Inflammatory macrophage (primary cell): ENCODE measurements at places on chromosomes 6 and 20.

DNA sequence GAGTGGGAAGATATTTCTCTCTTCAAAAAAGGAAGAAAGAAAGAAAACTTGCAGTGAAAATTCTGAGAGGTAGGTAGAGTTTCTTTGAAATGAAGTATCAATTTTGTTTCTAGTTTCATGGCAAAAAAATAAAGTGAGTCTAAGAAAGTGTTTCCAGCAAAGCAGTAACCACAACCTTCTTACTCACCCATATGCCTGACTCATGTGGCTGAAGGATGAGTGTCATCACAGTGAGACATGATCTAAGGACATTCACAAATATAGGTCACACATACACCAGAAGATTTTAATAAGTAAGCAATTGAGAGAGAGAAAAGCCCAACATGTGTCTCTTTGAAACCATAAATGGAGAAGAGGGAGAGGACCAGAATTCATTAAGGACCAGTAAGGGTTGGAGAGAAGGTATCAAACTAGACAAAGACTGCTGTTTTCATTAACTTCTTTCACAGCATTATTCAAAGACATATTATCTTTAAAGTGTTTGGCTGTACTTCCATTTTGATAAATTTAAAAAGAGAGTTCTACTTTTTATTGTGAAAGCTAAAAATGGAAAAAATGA is 169.5 kb downstream of the FRK start:
- no peak for DNase-seq

- no peak for DNase-seq
These were observed 148.2 kb downstream of the TRMT11 start for GRCh38 chr6:126134491-126134890.

GRCh38 chr6:56690519-56691285 is 48.0 kb upstream of the DST start:
- DNase-seq, result peak; percentile 52

DNA sequence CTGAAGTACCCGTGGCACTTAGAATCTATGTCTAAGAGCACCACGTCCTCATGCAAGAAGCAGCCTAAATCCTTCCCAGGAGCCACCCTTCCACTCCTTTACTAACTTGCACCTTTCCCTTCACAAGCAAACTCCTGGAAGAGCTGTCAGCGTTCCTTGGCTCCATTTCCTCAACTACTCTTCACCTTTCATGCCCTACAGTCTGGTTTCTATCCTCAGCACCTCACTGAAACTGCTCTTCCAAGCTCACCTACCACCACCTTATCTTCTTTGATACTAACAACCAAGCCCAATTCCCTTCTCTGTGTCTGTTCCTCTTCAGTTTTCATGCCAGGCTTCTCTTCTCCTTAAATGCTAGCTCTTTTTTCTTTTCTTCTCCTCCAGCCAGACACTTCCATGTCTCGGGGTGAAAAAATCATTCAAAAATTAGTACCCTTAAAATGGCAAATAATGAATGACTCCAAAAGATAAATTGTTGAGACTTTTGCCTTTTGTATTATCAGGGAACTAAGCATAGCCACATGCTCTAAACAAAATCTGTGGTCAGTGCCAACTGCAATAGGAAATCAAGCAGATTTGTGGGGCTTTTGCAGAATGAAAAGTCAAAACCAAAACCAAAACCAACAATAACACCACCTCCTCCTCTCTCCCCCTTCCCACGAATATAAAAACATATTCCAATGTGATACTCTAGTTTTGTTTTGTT is 149.6 kb upstream of the KCNK16 start:
- no peak for DNase-seq

DNA sequence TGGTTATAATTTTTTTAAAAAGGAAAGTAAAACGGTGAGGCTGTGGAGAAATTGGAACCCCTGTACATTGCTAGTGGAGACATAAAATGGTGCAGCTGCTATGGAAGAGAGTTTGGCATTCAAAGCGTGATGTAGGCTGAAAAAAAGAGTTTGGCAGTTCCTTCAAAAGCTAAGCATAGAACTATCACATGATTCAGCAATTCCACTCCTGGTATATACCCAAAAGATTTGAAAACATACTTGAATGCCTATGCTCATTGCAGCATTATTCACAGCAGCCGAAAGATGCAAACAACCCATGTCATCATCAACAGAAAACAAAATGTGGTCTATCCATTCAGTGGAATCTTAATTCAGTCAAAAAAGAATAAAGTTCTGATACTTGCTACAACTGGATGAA is 4.5 kb upstream of the SGK2 start:
- no peak for DNase-seq

- DNase-seq, result no peak
These were observed 47.3 kb upstream of the CLIC5 start for GRCh38 chr6:46062991-46063390.

GRCh38 chr20:13865156-13865555 is 80.3 kb downstream of the NDUFAF5 start:
- DNase-seq, result no peak

DNA sequence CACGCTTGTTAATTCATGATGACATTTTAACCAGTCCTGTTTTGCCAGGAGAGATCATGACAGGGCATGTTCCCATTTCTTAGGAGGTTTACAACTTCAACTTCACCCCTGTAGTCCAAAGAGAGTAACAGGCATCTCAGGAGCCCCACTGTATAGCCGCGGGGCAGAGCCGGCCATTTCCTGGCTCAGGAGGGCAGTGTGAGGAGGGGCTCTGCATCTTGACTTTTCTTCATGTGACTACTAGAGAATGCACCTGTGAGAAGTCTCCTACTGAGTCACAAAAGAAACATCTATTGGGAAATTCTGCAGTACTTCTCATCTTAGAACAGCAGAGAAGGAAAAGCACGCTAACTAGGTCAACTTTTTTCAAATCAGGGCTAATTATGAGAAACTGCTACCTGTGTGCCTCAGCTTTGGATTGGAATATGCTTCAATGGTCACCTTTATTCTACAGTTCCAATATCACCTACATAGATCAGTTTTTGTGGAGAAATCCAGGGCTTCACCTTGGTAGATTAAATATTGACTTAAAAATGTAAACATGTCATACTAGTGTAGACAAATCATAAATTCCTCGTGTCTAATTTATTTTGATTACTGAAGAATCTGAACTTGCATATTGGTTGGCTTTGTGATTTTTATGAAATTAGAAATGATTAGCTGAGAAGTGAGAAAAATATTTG is 28.6 kb upstream of the SIM1 start:
- no peak for DNase-seq

DNA sequence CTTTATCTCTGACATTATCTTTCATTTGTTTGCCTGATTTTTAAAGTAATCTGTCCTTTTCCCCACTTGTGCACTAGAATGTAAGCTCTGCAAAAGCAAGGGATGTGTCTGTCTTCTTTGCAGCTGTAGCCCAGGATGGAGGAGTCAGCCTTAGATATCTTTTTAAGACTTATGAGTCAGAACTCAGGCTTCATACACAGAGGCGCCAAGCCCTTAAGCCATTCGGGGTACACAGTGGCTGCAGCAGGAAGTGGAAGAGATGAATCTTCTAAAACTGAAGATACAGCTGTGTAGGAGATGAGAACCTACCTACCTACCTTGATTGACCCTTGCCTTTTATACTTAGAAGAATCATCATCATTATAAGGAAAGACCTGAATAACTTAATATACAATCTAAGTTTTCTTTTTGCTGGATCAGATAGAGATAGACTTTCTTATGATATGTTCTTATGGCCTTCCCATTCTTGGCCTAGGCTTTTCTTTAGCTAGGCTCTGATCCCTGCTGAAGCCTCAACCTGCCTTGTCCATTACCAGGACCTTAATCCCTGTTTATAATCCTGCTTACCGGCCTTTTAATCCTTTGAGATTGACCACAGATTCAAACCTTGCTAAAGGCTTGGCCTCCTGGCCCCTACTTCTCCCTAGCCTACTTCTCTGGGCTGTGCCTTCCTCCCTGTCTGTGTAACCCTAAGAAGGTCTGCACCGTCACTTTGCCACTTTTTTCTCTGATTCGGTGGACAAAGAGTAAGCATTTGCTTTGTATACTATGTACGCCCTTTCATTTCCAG is 304.5 kb downstream of the PRL start:
- DNase-seq, result no peak

DNA sequence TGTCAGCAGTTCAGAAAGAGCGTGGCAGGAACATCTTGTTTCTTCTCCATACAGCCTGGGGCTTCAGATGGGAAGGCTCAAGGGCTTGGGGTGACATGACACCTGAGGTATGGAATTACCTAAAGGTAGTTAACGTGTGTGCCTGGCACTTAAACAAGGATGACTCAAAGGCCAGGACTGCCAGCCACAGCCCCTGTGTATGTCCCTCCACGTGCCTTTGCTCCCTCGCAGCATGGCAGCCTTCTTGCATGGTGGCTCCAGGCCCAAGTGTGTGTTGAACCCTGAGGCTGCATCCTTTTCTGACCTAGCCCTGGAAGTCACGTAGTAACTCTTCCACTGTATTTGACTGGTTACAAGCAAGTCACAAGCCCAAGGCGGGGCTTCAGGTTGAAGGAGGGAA is 33.6 kb upstream of the MYL9 start:
- DNase-seq, result no peak

DNA sequence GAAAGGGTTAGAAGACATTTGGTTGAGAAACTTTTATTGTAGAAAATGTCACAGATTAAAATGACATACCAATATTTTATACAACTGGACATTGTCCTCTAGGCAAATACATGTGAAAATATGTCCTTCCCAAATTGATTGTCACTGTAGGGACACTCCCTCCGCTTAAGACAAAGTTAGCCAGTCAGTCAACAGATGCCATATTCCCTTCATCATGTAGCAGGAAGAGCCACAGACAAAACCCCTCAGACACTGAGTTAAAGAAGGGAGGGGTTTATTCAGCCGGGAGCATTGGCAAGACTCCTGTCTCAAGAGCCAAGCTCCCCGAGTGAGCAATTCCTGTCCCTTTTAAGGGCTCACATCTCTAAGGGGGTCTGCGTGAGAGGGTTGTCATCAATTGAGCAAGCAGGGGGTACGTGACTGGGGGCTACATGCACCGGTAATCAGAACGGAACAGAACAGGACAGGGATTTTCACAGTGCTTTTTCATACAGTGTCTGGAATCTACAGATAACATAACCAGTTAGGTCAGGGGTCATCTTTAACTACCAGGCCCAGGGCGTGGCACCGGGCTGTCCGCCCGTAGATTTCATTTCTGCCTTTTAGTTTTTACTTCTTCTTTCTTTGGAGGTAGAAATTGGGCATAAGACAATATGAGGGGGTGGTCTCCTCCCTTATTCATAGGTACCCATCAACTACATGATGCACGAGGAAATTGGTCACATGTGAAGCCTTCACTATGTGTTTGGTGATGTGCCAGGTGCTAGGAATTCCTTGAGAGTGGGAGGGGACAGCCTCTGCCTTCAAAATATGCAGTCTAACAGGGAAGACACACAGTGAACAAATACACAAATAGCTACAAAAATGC is 155.7 kb upstream of the CDYL start:
- no peak for DNase-seq

GRCh38 chr20:4470375-4470774 is 251.3 kb upstream of the PRND start:
- DNase-seq, result no peak

GRCh38 chr20:571754-572441 is 28.3 kb upstream of the CSNK2A1 start:
- DNase-seq, result no peak

DNA sequence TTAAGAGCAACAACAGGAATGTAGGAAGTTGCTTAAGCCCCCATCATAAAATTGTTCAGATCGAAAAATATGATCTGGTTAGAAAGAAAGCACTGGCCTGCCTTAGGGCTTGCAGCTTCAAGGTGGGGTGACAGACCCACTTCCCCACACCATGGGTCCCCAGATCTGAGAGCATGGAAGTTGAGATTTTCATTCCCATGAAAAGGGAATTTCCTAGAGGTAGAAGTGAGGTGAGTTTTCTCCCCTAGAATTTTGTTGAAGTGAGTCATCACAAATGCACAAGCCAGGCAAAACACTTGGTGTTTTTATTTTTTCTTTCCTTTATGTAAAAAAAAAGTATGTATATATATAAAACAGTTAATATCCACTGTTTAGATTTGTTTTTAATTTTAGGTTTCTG is 213.6 kb upstream of the SUPT3H start:
- no peak for DNase-seq

- DNase-seq, result no peak
These were observed 60.8 kb downstream of the PRDM1 start for GRCh38 chr6:106146852-106147351.

GRCh38 chr6:64256483-64256882 is 620.9 kb downstream of the PHF3 start:
- no peak for DNase-seq

DNA sequence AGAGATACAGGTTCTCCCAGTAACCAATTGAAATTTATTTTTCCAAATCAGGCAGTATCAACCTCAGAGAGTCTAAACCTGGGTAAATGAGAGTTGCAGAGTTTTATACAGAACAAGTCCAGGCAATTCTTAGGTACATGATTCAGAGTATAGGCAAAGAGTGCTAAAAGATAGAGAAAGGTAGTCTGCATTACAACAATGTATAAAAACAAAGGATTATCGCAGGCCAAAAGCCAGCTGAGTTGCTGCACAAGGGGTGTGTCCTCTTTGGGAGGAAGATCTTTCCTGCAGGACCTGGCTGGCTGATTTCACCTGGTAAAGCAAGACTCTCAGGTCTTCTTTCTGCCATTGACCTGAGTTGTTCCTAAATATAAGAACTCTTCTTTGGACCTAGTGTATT is 48.9 kb upstream of the ECHDC1 start:
- DNase-seq, result no peak

DNA sequence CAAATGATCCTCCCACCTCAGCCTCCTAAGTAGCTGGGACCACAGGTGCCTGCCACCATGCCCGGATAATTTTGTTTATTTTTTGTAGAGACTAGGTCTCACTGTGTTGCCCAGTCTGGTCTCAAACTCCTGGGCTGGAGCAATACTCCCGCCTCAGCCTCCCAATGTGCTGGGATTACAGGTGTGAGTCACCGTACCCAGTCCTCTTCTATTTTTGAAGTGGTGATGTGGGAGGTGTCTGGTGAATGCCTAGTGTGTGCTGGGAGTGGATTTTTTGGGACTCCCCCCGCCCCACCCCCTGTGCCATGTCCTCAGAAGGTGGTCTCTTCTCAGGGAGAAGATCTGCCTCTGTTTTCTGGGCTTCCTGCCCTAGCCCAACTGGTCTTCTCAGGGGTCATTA is 47.9 kb upstream of the CLDN20 start:
- no peak for DNase-seq

- DNase-seq, result peak; percentile 45
These were observed 123.2 kb upstream of the RIPOR2 start for GRCh38 chr6:25058941-25059340.

- no peak for DNase-seq
These were observed 13.3 kb upstream of the CCN5 start for GRCh38 chr20:44701858-44702256.

DNA sequence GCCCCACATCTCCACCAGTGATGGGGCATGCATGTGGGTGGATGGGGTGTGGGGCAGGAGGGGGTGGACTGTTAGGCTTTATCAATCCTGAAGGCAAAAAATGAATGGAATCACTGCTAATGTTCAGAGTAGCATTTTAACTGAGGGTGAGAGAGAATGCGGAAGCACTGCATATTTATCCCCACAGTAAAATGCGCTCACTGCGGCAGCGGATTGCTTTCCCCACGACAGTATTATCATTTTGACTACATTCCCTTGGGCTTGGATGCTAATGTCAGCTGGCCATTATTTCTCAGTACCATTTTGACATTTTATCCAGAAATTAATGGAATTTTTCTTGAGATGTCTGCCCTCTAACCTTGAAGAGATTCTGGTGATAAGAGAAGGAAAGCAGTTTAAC is 13.4 kb downstream of the ALDH8A1 start:
- DNase-seq, result no peak

GRCh38 chr6:91273729-91274128 is 686.9 kb upstream of the MAP3K7 start:
- no peak for DNase-seq
